ENCODE measurements at places on chromosomes 13 and 19. TPM values are rescaled to one million over a fixed set of nuclear protein-coding genes. Genes with fewer than 3 reads are reported as not detected.

DNA sequence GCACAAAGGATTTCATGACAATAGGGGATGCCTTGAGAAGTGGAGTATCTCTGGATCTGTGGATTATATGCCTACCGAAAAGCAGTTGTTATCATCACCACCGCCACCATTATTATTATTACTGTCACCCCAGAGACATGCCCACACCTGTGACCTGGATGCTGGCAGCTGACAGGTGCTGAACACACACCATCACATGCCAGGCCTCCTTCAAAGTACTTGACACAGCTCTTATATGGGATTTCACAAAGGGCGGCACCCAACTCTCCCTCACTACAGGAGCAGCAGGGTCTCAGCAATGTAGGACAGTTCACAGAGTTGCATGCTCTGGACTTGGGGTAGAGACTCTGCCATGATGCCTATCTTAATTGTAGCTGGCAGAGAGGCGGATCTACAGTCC, 5.6 kb upstream of the GPR42 start:
- H3K27me3 ChIP-seq, result no peaks in the 10 kb centered on the region
- DNase-seq, result no peak
- H3K36me3 ChIP-seq, result no peaks in the 10 kb centered on the region
- no peak overlapping the region for H3K27ac ChIP-seq
- no peaks in the 10 kb centered on the region for H3K4me1 ChIP-seq

- H3K4me3 ChIP-seq, result no peak overlapping the region
- peaks cover 10% of the 10 kb centered on the region for H3K27me3 ChIP-seq
- H3K4me1 ChIP-seq, result no peaks in the 10 kb centered on the region
- no peaks in the 10 kb centered on the region for H3K36me3 ChIP-seq
- no peak overlapping the region for H3K27ac ChIP-seq
- no peak for DNase-seq
Measured at GRCh38 chr19:39937094-39937720, 2.8 kb upstream of the FCGBP start.

- H3K36me3 ChIP-seq, result no peaks in the 10 kb centered on the region
- H3K4me1 ChIP-seq, result peaks cover 4% of the 10 kb centered on the region
- H3K27ac ChIP-seq, result no peak overlapping the region
Measured at GRCh38 chr13:108960006-108960405, 330.6 kb downstream of the MYO16 start.

GRCh38 chr13:99303863-99304521, 3.2 kb downstream of the GPR183 start:
- DNase-seq, result no peak
- peaks cover 7% of the 10 kb centered on the region for H3K4me1 ChIP-seq
- H3K27ac ChIP-seq, result no peak overlapping the region
- peaks cover 6% of the 10 kb centered on the region for H3K36me3 ChIP-seq
- H3K27me3 ChIP-seq, result no peaks in the 10 kb centered on the region
- H3K4me3 ChIP-seq, result peak overlapping the region; percentile 23

DNA sequence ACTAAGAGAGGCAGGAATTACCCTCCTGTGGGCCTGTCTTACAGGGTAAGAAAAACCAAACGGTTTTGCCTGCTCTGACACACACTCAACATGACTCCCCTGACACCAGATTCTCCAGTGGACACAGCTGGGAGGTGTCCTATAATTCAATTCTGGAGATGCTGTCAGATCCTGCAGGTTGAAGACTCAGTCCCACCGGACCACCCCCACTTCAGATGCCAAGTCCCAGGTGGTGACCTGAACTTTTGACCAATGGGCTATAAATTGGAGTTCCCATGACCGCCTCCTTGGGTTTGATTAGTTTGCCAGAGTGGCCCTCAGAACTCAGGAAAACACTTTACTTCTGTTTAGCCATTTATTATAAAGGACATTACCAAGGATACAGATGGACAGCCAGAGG, 52.6 kb downstream of the RGCC start:
- H3K36me3 ChIP-seq, result no peaks in the 10 kb centered on the region
- H3K4me3 ChIP-seq, result no peak overlapping the region
- H3K27ac ChIP-seq, result no peak overlapping the region

DNA sequence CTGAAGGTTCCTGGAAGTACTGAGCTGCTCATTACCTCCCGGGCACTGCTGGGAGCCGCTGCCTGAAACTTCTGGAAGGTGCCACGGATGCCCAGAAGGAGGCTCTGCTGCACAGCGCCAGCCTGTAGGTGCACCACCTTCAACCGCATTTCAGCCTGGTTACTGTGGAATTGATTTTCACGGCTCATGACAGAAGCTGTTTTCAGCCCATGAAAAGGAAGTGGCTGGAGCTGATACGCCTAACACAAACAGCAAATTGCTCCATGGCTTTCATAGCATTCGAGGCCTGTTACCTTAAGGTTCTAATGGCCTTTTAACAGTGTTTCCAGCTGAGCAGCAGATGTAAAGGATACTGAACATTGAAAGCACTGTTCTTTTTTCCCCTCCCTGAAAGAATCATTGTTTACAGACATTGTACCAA, 22.0 kb downstream of the GPC6 start:
- no peak overlapping the region for H3K4me3 ChIP-seq
- H3K27ac ChIP-seq, result no peak overlapping the region
- no peaks in the 10 kb centered on the region for H3K27me3 ChIP-seq
- H3K4me1 ChIP-seq, result peaks cover 6% of the 10 kb centered on the region
- no peaks in the 10 kb centered on the region for H3K36me3 ChIP-seq
- DNase-seq, result no peak

DNA sequence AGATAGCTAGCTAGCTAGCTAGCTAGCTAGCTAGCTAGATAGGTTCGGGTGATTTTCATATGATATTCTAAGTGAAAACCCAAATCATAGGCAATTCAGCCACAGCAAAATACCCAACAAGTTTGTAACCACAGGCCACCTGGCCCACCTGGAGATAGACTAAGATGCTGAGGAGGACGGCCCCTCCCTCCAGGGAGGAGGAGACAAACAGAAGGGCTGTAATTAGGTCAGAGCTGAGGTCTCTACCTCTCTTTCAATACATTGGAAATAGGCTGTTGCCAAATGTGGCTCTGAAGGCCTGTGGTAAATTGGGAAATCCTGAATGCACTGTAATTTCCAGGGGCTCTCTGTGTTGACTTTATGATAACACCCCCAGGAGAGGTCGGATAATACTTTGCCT, 382.2 kb downstream of the FGF9 start:
- DNase-seq, result no peak
- H3K36me3 ChIP-seq, result no peaks in the 10 kb centered on the region
- H3K27ac ChIP-seq, result no peak overlapping the region
- no peaks in the 10 kb centered on the region for H3K27me3 ChIP-seq

COMP gene
- total RNA-seq, result 7.9 TPM

PGLYRP2 gene
- total RNA-seq, result not detected

KL gene
- 0.95 TPM for total RNA-seq

CLC gene
- not detected for total RNA-seq

KLK15 gene
- total RNA-seq, result not detected

TYROBP gene
- total RNA-seq, result 12.4 TPM

Measured in suprapubic skin (tissue), 4 donors.